ENCODE measurements at places on chromosomes 2 and 18.

DNA sequence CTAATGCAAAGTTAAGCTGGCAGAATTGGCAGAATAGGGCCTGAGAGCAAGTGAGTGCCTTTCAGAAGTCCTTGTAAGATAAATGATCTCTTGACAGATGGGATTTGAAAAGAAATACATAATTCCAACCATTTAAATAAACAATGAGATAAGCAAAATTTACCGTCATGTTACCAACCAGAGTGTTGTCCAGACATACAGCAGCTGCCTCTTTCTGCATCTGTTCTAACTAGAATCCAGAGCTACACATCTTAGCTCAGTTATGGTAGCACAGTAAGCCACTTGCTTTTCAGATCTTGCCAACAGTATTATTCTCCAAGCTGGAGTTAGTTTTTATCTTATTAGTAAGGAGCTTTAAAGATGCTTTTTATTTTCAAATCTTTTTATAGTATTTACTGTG, 179.6 kb downstream of the BARD1 start:
- DNase-seq: no peak

- DNase-seq: no peak
Observed at GRCh38 chr2:182822733-182823132, 43.7 kb downstream of the FRZB start.

- DNase-seq: no peak
Observed at GRCh38 chr2:136189221-136189782, 71.4 kb upstream of the CXCR4 start.

DNA sequence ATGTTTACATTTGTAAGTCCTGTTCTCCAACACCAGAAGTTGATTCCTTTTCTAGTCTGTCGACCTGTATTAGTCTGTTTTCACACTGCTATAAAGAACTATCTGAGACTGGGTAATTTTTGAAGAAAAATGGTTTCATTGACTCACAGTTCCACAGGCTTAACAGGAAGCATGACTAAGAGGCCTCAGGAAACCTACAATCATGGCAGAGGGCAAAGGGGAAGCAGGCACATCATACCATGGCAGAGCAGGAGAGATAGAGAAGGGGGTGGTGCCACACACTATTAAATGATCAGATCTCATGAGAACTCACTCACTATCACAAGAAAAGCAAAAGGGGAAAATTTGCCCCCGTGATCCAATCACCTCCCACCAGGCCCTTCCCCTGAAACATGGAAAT, 112.8 kb upstream of the MAP3K20 start:
- DNase-seq: peak; percentile 16

- peak; percentile 5 for DNase-seq
Observed at GRCh38 chr2:121171625-121172119, 113.3 kb downstream of the TFCP2L1 start.

- DNase-seq: no peak
Observed at GRCh38 chr2:191319186-191319585, 74.0 kb downstream of the MYO1B start.

DNA sequence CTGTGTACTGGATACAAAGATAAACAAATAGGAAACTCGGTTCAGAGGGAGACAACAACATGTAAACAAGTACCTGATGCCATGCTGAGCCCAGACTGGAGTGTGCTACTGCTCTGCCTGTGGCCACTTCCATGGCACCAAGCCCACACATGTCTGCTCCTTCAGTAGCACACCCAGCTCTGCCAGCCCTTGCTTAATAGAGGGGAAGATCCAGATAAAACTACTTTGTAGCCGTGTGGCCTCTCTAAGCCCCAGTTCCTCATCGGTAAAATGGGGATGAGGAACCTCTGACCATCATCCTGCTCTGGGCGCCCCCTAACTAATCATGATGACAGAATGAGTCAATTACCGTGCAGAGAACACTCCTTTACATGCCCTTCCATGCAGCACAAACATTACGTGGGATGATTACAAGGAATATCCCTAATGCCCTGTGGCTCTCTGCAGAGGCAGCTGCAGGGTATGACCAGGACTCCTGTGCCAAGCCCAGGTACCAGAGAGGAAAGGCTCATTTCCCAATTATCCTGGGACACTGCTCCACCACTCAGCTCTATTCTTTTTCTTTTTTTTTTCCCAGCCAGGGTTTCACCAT, 34.9 kb downstream of the DNMT3A start:
- no peak for DNase-seq

DNA sequence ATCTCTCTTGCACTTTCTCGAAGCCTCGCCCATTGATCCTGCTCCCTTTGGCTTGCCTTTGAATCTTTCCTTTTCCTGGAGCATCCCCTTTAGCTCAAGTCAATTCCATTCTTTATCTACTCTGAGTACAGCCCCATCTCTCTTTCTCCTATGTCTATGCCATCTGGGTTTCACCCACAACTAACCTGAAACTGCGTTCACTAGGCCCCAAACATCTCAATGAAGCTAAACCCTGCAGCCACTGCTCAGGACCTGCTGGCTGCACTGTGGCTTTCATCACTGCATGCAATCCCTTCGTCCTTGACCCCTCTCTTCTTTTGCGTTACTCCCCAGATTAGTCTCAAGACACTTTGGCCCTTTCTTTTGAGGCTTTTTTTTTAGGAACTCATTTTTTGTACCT, 81.6 kb upstream of the CYRIA start:
- no peak for DNase-seq

GRCh38 chr2:73114273-73114867, 1.6 kb upstream of the RAB11FIP5 start:
- DNase-seq: no peak

GRCh38 chr2:135167273-135167672, 115.2 kb downstream of the RAB3GAP1 start:
- DNase-seq: no peak

- DNase-seq: no peak
Observed at GRCh38 chr2:170820757-170821530, 4.3 kb downstream of the GAD1 start.

- peak; percentile 84 for DNase-seq
Observed at GRCh38 chr18:47772374-47773248, 157.8 kb downstream of the SMAD2 start.

DNA sequence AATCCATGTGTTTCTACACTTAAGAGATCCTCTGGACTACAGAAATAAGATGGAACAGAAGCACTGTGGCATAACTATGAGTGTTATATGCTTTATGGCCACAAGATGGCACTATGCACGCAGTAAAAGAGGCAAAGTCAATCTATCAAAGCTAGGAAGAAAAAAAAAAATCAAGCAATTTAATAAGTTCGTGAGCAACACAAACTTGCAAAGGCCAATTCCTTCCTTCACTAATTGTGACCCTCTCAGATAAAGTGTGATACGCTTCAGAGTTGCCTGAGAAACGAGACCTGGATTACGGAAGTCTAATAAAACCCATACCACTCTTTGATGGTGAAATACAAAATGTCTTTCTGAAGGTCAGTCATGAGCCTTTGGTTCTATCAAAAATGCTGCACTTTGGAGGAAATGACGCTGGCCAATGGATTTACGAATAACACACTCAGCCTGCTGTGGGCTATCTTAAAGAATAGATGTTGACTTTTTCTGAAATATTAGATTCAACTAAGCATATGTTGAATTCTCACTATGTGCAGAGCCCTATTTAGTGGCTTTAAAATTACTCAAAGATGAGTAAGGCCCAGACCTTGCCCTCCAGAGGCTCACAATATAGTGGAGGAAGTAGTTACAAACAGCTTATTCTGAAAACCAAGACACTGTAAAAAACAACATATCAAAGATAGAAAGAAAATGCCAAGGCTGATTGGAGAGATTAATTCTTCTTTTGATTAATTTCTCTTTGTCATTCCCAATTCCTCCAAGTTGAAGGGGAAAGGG, 35.5 kb upstream of the TTR start:
- DNase-seq: peak; percentile 15

GRCh38 chr18:27164905-27165304, 20.2 kb downstream of the CHST9 start:
- no peak for DNase-seq

Measured in activated CD4-positive, alpha-beta T cell treated with anti-CD3 and anti-CD28 coated beads, Interleukin-2, amount 50 U/mL, for 48 hours (primary cell).